H4 (cell line): ENCODE measurements at places on chromosomes 5 and 9.

DNA sequence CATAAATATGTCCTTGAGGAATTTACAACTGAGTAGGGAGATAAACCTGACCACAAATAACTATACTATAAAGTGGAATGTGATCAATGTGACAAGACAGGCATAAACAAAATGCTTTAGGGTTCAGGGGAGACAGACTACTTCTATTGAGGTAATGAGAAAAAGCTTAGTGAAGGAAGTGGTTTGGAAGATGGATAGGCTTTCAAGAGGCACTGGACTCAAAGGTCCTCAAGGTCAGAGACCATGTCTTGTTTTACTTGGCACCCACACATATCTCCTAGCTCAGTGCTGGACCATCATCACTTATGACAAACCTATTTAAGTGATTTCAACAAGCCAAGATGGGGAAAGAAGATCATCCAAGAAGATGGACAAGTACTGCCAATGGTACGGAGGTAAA, 257.8 kb downstream of the BNC2 start:
- no peak for DNase-seq

DNA sequence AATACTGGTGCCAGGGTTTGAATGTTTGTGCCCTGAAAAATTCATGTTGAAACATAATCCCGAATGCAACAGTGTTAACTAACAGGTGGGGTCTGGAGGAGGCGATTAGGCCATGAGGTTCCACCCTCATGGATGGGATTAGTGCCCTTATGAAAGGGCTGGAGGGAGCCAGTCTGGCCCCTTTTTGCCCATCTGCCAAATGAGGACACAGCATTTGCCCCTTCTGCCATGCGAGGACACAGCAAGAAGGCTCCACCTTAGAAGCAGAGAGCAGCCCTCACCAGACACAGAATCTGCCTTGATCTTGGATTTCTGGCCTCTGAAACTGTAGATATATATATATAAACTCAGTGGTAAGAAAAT, 32.6 kb upstream of the RNF130 start:
- no peak for DNase-seq

GRCh38 chr9:85741095-85741874, 469 bp downstream of the AGTPBP1 start:
- no peak for DNase-seq

- peak; percentile 76 for DNase-seq
Observed at GRCh38 chr5:151686674-151687407, at the start of gene SPARC. Gene SPARC, minus strand, starts transcription at chr5:151686915. Its CDS starts 10,727 bp downstream, at chr5:151676188.

- DNase-seq = no peak
Observed at GRCh38 chr9:94933511-94933828, 207.0 kb downstream of the AOPEP start.

GRCh38 chr9:98917746-98918487, 25.8 kb upstream of the COL15A1 start:
- DNase-seq = no peak

GRCh38 chr5:163821142-163821541, 315.7 kb downstream of the MAT2B start:
- DNase-seq = no peak

GRCh38 chr9:108673386-108673785, 182.4 kb downstream of the ACTL7B start:
- no peak for DNase-seq

- DNase-seq = no peak
Observed at GRCh38 chr9:131051592-131052517, 42.9 kb downstream of the LAMC3 start.

- DNase-seq = no peak
Observed at GRCh38 chr5:131019601-131020315, 145.3 kb downstream of the HINT1 start.

DNA sequence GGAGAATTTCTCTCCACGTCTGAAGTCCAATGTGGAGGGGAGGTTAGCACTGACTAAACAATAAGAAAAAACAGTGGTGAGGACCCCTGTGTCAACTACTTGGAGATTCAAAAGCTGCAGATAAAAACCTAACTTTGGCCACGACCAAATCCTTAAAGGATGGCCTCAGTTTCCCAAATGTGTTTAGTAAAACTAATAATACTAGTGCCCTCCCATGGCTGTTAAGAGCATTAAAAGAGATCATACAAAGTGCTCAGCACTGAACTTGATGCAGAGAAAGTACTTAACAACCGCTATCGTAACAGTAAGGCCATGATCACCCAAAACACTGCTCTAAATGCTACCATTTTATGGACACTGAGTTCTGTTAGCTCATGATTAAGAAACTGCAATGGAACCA, 288.4 kb downstream of the EBF1 start:
- no peak for DNase-seq

GRCh38 chr5:103923616-103924168, 361.1 kb upstream of the NUDT12 start:
- no peak for DNase-seq

DNA sequence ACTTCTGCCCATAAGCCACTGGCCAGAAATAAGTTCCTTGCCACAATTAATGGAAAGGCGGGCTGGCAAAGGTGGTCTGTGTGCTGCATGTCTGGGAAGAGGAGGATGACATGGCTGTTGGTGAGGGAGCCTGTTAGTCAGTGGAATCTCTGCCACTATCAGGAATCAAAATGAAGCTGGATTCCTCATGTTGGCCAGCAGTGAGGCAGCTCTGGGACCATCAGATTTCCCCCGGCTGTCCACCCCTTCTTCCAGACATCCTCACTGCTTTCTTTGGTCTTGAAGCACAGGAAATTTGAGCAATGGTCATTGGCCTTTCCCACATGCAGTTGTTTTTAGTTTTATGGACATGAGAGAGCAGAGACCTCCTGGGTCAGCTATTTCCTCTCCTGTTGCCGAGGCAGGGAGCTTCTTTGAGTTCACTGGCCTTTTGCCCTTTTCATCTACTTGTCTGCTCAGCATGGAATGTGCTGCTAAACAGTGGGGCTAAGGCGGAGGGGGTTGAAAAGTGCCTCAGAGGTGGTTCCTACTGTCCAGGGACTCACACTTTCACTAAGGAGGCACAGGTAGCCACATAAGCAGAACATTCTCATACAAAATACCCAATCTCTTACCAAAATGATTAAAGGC, 34.8 kb upstream of the NEURL1B start:
- no peak for DNase-seq

DNA sequence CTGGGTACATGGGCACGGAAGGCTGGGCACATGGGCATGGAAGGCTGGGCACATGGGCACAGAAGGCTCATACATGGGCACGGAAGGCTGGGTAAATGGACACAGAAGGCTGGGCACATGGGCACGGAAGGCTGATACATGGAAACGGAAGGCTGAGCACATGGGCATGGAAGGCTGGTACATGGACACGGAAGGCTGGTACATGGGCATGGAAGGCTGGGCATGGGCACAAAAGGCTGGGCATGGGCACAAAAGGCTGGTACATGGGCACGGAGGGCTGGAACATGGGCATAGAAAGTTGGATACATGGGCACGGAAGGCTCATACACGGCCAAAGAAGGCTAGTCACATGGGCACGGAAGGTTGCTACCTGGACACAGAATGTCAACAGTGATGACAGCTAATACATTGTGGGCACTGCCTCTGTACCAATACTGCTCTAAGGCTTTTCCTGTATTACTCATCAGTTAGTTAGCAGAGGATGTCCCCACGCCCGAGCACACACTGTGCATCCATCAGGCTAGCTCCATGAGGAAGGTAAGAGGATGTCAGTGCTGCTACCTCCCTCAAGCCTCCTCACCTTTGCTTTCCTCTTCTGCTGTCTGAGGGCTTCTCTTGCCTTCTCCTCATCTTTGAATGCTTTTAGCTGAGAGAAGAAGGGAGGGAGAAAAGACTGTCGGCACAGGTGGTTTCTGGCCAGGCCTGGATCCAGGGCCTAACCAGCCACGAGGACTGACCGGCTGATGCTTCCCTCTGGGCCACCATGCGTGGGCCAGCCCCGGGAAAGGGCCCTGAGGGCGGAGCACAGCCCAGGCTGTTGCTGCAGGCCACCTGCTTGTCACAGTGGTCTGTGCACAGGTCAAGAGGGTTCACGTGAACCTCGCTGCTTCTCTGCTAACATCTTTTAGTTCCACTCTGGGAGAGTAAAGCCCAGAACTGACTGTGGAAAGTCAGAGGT, 14.3 kb downstream of the GPX3 start:
- no peak for DNase-seq

- peak; percentile 60 for DNase-seq
Observed at GRCh38 chr5:1437226-1437829, 7.9 kb downstream of the SLC6A3 start.

GRCh38 chr9:2208991-2209390, 193.8 kb downstream of the SMARCA2 start:
- no peak for DNase-seq

- no peak for DNase-seq
Observed at GRCh38 chr9:136048560-136049411, 46.3 kb downstream of the NACC2 start.

DNA sequence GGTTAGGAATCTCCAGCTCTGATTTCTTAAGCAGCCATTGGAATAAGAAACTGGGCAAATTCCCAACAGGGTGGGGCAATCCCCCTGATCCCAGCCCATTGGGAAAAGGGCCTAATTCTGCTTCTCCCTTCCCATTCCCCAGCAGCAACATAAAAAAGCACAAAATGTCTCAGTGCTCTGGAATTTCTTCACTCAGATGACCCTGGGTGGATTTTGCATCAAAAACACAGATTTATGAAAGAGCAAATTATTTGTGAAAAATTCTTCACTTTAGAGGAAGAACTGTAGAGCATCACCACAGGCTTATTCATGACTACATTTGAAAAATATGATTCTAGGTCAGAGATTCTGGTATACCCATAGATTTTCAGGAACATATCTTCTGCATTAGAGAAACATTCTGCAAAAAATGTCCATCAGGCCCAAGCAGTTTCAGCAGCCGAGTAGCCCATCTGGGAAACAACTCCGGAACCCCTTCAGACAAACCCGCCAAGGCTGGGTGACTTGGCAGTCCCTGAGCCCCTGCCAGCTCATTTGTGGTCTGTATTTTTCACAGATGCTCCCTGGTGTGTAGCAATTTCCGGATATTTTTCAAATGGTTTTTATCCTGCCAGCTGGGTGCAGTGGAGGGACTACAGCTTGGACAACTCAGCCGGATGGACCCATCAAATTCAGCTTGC, 102.1 kb upstream of the RANBP3L start:
- DNase-seq = peak; percentile 92
